ENCODE measurements at places on chromosomes 2 and 18. TPM values are rescaled to one million over a fixed set of nuclear protein-coding genes. Genes with fewer than 3 reads are reported as not detected.
A peak's percentile ranks its signal among the peaks of the same experiment; 100 is the strongest.

DNA sequence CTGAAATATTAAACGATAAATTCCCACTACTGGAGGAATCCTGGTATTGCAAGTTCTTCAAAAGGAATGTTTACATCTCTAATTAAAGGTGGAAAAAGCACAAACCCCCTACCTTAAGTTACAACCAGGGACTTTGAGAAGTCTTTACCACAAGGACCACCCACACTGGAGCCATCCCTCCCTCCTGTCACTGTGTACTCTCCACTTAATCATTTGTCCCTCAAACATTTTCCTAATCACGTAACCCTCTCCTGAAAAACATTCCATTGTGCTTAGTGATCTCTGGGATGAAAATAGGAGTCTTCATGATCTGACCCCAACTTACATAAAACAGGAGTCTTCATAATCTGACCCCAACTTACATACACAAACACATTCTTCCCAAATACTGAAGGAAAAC lies 85.7 kb downstream of the SUCLG1 start:
- no peak for DNase-seq
- no peaks in the 10 kb centered on the region for H3K36me3 ChIP-seq
- no peaks in the 10 kb centered on the region for H3K4me1 ChIP-seq
- H3K4me3 ChIP-seq = no peak overlapping the region
- no peak overlapping the region for H3K27ac ChIP-seq

The SIX2 gene
- not detected for total RNA-seq

- H3K4me1 ChIP-seq = no peaks in the 10 kb centered on the region
- no peak overlapping the region for H3K4me3 ChIP-seq
- no peak for DNase-seq
- H3K27ac ChIP-seq = no peak overlapping the region
Measured at GRCh38 chr18:47981320-47981719, 50.9 kb upstream of the SMAD2 start.

DNA sequence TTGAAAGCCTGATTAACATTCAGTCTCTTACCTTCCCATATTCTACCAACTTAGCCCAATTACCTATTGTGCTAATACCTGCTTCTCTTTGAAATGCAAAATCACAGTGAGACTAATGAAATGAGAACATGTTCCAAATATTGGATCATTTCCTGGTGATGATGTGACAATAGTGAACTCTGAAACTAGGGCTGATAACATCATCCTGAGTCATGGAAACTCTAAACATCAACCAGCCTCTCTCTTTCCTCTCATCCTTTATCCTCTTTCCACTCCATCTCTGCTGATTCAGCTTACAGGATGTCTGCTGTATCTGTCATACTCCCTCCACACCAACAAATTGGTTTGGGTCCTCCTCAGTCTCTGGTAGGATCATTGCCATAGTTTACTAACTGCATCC lies 98.8 kb upstream of the NCKAP5 start:
- H3K4me1 ChIP-seq = no peaks in the 10 kb centered on the region
- H3K4me3 ChIP-seq = no peak overlapping the region
- DNase-seq = no peak
- H3K27me3 ChIP-seq = no peaks in the 10 kb centered on the region
- H3K36me3 ChIP-seq = no peaks in the 10 kb centered on the region

The RGPD4 gene
- not detected for total RNA-seq

DNA sequence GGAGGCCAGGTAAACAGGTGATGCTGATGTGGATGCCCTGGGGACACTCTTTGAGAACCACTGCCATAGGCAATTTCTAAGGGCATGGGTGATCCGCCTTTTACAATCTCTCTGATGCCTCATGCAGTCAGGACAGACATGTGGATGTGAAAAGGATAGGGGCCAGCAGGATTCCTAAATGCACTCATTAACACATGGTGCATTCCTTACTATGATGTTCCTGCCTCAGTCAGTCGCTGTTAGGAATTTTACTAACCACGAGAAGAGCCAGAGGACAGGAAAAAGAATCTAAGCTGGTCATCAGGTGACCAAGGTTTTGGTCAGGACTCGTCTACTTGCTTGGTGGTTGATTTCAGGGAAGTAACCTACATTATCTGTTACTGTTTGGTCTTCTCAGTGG lies 191.0 kb downstream of the ARL4C start:
- DNase-seq = no peak
- H3K27ac ChIP-seq = no peak overlapping the region
- no peaks in the 10 kb centered on the region for H3K27me3 ChIP-seq

- H3K27me3 ChIP-seq = no peaks in the 10 kb centered on the region
- DNase-seq = no peak
- H3K4me1 ChIP-seq = no peaks in the 10 kb centered on the region
- no peak overlapping the region for H3K27ac ChIP-seq
Measured at GRCh38 chr2:151971301-151972051, 127.4 kb downstream of the CACNB4 start.

The RAPGEF4 gene
- not detected for total RNA-seq

GRCh38 chr2:9355270-9355669 lies 68.1 kb downstream of the ITGB1BP1 start:
- H3K4me3 ChIP-seq = no peak overlapping the region
- no peaks in the 10 kb centered on the region for H3K4me1 ChIP-seq
- DNase-seq = no peak
- H3K36me3 ChIP-seq = no peaks in the 10 kb centered on the region
- no peak overlapping the region for H3K27ac ChIP-seq
- H3K27me3 ChIP-seq = no peaks in the 10 kb centered on the region

The ALPG gene
- not detected for total RNA-seq

DNA sequence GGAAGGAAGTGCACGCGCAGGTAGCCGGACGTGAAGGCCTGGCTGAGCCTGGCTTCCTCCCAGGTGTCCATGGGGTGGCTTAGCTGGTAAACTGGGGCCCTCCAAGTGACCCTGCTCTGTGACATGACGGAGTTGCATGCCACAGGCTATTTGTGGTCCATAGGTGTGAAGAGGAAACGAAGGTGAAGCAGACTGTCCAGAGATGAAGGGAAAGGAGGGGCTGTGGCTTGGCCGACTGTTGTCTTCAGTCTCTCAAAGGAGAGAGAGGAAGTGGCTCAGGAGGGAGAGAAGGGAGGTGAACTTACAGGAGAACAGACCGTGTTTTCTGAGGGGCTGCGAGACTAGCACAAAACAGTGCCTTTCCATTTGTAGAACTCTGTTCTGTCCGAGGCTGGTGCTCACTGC lies 19.3 kb downstream of the INPP5D start:
- H3K4me3 ChIP-seq = no peak overlapping the region
- peaks cover 37% of the 10 kb centered on the region for H3K36me3 ChIP-seq
- peak overlapping the region; percentile 85 for H3K27ac ChIP-seq
- DNase-seq = no peak

The RBM44 gene
- 5.0 TPM for total RNA-seq

The MAPRE3 gene
- 5.0 TPM for total RNA-seq

GRCh38 chr2:177056481-177056929 lies 156.1 kb upstream of the HNRNPA3 start:
- no peak overlapping the region for H3K27ac ChIP-seq
- no peaks in the 10 kb centered on the region for H3K36me3 ChIP-seq
- DNase-seq = no peak
- H3K4me3 ChIP-seq = no peak overlapping the region

DNA sequence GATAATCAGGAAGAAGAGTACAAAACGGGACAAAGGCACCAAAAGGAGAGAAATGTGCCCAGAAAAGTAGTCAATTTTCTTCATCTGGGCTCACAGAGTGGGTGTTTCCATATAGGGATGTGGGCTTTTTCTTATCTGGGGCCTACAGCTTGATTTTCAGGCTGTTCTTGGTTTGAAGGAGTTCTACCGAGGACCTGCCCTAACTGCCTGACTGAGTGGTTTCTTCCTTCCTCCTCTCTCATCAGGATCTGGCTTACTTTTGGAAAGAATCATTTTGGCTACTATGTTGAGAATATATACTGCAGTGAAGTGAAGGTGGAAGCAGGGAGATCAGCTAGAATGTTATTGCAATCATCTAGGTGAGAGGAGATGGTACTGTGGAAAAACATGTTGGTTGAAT lies 316.7 kb downstream of the LRP1B start:
- no peak for DNase-seq
- H3K27ac ChIP-seq = no peak overlapping the region
- H3K36me3 ChIP-seq = no peaks in the 10 kb centered on the region
- H3K4me3 ChIP-seq = no peak overlapping the region
- no peaks in the 10 kb centered on the region for H3K4me1 ChIP-seq
- H3K27me3 ChIP-seq = no peaks in the 10 kb centered on the region
